Upper lobe of left lung (tissue), 6 donors: ENCODE measurements at places on chromosomes 3 and 15.

- no peak for DNase-seq
Observed at GRCh38 chr3:62995530-62995929, 120.3 kb upstream of the CADPS start.

DNA sequence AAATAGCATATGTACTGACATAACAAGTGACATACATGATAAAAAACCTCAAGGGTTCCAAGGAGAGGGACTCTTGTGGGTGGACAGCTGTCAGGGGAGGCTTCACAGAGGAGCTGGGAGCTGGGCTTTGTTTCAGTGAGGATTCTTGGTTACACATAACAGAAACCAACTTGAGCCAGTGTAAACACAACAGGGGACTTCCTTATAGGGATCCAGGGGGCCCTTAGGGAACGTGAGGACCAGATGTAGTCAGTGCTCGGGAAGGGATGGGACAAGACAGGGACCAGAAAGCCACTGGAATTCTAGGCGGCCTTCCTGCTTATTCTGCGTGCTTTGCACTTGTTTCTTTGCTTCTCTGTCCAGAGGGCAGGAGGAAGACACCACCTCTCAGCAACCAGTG is 34.9 kb downstream of the SNAPC5 start:
- no peak for DNase-seq

GRCh38 chr15:52738311-52738710 is 51.8 kb downstream of the ONECUT1 start:
- DNase-seq: no peak

DNA sequence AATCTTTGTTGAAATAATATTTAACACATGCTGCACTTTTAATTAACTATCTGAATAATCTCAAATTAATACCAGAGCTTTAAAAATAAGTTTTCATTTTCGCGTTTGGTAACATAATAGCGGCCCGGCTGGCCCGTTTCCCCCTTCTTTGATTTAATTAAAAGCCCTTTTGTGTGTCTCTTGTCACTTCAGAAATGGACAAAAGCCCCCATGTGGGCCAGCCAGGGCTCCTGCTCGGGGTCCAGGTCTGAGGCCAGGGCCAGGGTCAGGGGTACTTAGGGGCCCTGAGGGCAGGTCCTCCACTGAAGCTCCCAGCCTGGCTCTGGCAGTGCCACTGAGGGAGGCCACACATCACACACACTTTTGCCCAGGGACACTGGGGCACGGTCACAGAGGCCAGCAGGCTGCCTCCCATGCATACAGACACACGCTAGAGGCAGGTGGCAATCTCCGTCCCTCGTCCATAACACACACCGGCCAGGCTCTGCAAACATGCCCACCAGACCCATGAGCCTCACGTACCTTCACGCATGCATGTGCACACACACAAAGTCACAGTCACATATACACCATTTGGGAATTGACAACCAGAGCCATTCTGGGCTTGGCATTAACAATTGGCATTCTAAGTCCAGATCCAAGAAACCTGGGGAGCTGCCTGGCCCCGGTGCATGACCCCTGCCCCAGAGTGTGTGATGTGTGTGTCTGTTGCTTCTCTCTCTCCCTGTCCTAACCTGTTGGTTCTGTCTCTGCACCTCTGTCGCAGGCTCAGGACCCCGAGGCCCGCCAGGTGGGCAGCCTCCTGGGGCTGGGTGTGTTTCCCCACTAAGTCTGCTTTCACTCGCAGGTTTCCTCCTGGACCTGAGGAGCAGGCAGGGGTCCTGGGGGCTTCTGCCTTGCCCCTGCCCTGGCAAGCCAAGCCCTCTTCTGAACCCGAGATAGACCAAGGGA is 38.5 kb downstream of the DNAJB8 start:
- no peak for DNase-seq

DNA sequence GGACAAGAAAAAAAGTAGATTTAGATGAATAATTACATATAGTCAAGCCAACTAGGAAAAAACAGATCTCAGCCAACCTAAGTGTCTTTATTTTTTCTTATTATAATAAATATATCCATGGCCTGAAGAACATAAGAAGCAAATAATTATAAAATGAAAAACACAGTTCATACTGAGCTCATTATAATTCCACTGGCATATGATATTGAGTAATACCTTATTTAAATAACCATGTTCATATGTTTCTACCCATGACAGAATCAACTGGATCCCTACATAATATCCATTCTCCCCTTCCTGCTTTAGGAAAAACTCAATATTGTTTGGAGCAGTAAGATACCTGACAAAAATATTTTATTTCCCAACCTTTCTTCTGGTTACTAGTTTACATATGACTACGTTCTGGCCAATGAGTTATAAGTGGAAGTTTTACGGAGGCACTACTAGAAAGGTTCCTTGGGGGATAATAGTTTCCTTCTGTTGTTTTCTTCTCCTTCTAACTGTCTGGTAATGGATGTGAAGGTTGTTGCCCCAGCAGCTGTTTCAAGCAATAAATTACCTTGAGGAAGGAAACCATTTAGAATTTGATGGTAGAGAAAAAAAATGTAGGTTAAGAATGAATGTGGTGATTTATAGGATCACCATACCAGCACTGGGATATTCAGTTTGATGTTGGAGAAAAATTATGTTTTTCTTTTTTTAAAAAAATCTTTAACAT is 184.1 kb upstream of the MBNL1 start:
- DNase-seq: no peak

- peak; percentile 9 for DNase-seq
Observed at GRCh38 chr3:45092132-45093031, 53.8 kb downstream of the CDCP1 start.

- no peak for DNase-seq
Observed at GRCh38 chr3:46406443-46406787, 451 bp downstream of the CCR5AS start.

DNA sequence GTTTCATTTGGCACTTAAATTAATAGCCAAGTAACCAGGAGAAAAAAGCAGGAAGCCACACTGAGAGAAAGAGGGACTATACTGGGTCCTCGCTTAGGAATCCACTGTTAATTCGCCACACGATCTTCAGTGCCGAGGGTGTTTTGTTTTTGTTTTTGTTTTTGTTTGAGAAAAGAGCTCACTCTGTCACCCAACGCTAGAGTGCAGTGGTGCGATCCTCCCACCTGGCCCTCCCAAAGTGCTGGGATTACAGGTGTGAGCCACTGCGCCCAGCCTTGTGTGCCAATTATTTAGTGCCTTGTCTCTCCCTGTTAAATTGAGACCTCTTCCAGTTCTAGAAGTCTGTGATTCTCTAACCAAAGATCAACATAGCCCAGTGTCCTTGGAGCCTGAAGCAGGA is 53.8 kb upstream of the TPM1 start:
- DNase-seq: no peak

DNA sequence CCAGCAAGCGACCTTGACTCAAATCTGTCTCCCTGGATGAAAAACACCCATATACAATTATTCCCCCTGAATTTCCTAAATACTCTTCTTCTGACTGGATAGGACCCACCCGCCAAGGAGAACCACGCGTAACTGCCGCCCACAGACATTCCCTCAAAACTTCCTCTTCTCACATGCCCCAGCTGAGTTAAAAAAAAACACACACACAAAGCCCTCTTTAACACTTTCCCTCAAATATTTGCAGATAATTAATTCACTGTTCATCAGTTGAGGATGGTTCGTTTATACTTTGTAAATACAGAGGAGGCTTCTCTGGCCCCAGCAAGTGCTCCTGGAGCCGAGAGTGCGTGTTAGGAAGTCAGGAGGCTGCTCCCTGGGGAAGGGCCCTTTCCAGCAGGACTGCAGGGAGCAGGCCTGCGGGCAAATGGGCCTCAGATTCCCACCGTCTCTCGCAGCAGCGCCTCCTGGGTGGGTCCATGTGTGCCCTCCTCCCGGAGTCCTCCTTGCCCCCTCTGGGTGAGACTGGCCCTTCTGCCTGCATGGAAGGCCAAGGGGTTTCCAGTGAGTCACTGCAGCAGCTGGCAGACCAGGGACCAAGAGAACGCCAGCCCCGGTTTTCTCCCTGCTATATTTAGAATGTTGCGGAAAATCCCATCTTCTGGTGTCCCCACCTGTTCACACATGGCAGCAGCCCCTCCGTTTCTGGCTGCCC is 46.8 kb downstream of the MGLL start:
- DNase-seq: peak; percentile 52

- no peak for DNase-seq
Observed at GRCh38 chr15:80620931-80621330, 74.2 kb upstream of the ABHD17C start.

- DNase-seq: no peak
Observed at GRCh38 chr3:189766416-189766815, 135.2 kb downstream of the TP63 start.

DNA sequence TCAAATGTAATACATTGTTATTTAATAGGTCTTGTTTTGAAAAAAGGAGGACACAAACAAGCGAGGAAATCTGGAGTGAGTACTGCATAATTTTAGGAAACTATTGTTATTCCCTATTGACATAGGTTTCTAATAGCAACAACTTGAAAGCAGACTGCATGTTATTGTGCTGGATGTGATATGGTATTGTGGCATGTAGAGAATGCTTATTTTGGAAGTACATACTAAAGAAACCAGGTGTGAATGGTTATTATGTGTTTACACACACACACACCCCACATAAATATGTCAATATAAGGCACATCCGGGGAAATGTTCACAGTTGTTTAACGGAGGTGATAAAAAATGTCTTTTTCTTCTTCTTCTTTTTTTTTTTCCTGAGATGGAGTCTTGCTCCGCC is 5.9 kb upstream of the MORF4L1 start:
- no peak for DNase-seq

DNA sequence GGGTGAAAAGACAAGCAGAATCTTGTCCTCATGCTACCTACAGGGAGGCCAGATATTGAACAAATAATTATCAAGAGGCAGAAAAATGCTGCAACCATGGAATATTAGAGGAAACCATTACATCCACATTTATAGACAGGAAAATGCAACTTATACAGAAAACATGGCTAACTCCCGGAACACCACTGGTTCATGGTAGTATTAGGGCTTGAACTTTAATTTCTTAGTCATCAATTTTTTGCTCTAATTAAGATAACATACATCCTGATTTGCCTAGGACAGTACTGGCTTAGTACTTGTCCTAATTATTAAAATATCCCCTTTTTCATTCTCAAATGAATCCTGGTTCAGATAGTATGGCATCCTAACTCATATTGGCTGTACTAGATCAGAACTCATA is 76.3 kb upstream of the TGFBR2 start:
- no peak for DNase-seq

GRCh38 chr15:23912191-23912590 is 225.1 kb upstream of the NDN start:
- no peak for DNase-seq

- DNase-seq: no peak
Observed at GRCh38 chr15:60320365-60320764, 77.4 kb downstream of the ANXA2 start.

- DNase-seq: no peak
Observed at GRCh38 chr3:125087768-125088391, 32.1 kb upstream of the HEG1 start.

DNA sequence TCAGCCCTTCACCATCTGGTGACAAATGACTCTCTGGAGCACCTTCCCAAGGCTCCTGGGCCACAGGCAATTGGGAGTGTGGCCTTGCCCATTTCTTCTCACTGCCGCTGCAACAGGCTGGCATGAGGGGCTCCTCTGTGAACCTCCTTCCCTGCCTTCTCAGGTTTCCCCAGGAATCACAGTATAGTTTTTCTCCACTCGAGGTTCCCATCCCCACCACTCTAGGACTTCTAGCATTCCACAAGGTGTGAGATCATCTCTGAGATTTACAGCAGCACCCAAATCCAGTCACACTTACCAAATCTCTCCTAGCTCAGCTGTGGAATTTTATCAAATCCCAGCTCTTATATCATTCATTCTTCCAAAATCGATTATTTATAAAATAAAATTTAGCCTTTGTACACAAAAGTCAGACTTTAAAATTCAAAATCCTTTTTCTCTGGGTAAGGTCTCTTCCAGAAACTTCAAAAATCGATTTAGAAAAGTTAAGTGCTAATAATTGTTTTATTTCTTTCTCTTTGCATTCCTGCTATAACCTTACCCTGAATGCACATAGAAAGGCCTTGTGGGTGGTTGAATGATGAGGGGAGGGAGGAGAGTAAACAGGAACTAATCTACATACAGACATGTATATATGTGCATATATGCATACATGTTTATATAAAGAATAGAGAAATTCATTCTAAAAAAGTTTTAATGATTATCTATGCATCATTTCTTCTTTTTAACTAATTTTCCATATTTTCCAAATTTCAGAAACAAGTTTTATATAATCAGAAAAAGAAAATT is 18.9 kb upstream of the ATP13A4 start:
- DNase-seq: no peak

GRCh38 chr3:45638299-45639043 is 43.9 kb downstream of the LIMD1 start:
- no peak for DNase-seq

- DNase-seq: no peak
Observed at GRCh38 chr3:123805504-123805903, 78.6 kb downstream of the MYLK start.

DNA sequence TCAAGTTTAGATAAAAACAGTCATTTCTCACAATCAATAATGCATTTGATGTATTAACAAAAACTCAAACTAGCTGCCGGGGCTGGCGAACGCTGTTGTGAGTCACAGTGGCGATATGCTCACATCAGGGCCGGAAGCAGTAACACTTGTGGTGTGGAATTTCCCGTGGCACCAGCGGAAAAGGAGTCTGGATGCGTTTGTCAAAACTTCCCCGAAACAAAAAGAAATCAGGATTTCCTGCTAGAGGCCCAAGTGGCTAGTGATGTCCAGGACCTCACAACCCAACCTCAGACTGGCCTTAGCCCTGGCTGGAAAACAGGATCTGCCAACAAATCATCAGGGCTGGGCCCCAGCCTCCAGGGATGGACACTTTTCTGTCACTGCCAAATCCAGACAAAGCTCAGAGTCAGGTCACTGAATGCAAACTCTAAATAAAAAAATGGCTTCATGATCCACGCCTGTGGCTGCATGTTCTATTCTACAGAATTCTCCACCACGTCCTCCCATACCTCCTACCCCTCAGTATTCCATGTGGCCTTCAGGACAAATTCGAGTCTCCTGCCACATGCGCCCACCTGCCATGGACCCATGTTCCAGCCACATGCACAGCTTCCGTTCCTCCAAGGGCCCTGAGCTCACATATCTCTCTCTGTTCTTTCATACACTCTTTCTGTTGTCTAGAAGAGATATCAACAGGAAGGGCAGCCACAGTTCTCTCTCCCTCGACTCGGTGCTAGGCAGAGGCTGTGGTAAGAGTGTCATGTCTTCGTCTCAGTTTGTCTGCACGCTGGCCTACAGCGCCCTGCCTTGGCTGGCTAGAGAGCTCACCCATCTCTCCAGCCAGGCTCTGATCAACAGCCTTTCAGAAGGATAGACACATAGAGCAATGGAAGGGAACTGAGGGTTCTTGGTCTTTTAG is 35.4 kb downstream of the EHD4 start:
- no peak for DNase-seq
